Neuronal stem cell (in vitro differentiated cells): ENCODE measurements at places on chromosomes 3 and 15.

GRCh38 chr3:30649572-30650318 is 43.3 kb downstream of the TGFBR2 start:
- no peak overlapping the region for H3K27ac ChIP-seq
- H3K4me3 ChIP-seq = no peak overlapping the region
- no peaks in the 10 kb centered on the region for H3K27me3 ChIP-seq
- H3K36me3 ChIP-seq = peaks cover 96% of the 10 kb centered on the region
- H3K4me1 ChIP-seq = peaks cover 6% of the 10 kb centered on the region
- DNase-seq = no peak

DNA sequence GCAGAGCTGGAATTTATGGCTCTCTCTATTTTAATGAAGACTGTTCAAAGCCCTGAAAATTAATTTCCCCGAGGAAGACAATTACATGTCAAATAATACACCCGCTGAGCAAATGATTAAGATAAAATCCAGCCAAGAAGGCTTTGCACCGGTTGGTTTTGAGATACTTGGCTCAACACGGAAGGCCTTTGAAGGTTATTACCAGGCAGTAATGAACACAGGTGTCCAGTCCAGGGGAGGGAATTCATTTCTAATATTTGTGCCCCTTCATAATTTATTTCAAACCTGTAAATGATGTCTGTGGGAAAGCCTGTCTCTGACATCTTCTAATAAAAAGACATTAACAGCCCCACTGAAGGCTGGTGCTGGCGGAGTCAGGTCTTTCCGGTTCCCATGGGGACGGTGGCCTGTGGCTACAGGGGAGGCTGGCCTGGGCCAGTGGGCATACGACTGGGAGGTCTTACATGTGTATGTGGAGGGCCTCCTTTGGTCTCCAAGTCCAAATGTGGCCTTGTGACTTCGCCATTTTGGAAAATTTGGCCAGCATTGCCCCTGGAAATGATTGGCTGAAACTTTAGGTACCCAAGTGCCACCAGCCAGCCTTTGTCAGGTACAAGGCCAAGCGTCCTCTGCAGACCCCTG is 49.9 kb upstream of the IQSEC1 start:
- H3K27ac ChIP-seq = no peak overlapping the region
- H3K36me3 ChIP-seq = no peaks in the 10 kb centered on the region
- no peak overlapping the region for H3K4me3 ChIP-seq
- no peak for DNase-seq

GRCh38 chr3:63937661-63938651 is 25.8 kb upstream of the SCAANT1 start:
- no peaks in the 10 kb centered on the region for H3K27me3 ChIP-seq
- H3K4me3 ChIP-seq = no peak overlapping the region
- no peak for DNase-seq
- H3K36me3 ChIP-seq = peaks cover 26% of the 10 kb centered on the region
- no peaks in the 10 kb centered on the region for H3K4me1 ChIP-seq

- H3K27ac ChIP-seq = no peak overlapping the region
- H3K27me3 ChIP-seq = peaks cover 5% of the 10 kb centered on the region
- H3K4me1 ChIP-seq = no peaks in the 10 kb centered on the region
- H3K36me3 ChIP-seq = no peaks in the 10 kb centered on the region
Observed at GRCh38 chr15:31206386-31207181, 105.1 kb upstream of the TRPM1 start.

DNA sequence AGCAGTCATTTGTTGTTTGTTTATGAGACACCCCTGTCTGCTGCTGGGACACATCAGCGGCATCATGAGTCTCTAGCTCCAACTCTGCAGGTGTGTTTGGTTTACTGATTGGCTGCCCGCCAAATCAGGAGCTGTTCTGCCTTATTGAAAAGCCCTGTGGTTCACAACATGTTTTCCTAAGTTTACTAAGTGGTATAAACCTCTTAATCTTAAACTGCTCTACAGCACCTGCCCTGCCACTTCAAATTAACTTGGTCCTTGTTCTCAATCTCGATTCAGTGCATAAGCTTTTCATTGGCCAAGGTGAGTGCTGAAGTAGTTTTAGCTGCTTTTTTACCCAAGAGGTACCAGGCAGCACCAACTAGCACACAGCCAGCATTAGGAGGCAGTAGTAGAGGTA is 77.8 kb upstream of the WDR72 start:
- no peaks in the 10 kb centered on the region for H3K36me3 ChIP-seq
- no peaks in the 10 kb centered on the region for H3K27me3 ChIP-seq
- H3K4me3 ChIP-seq = no peak overlapping the region
- H3K27ac ChIP-seq = no peak overlapping the region
- H3K4me1 ChIP-seq = no peaks in the 10 kb centered on the region

DNA sequence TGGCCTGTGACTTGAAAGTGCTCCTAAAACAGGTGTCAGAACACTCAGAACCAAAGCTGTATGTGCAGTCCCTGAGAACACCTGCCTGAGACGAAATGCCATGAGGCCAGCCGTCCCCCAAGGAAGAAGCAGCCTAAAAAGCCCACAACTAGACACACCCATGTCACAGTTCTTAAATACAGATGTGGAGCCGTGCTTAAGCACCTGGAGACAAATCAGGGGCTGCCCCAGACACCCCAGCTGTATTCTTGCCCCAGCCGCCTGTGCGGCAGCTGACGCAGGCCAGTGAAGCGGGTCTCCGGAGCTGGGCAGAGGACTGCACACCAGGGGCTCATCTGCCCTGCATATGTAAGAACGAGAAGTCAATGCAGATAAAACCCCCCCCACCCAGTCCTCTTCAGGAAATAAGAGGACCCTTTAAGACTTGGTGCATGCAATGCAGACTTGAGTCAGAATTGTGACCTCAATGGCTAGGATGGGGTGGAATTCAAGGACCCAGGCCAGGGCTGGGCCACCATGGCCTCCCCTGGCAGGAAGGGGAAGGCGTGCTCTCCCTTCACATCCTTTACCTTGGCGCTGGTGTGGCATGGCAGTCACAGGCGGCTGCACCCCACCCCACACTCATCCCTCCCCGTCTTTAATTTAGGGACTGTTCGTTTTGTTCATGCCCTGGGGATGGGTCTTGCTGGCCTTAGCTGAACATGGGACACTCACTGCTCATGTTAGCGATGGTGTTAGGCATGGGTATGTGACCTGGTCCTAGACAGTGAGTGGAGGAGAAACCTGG is 27.7 kb upstream of the PLXNA1 start:
- H3K4me3 ChIP-seq = no peak overlapping the region
- no peak overlapping the region for H3K27ac ChIP-seq
- H3K27me3 ChIP-seq = no peaks in the 10 kb centered on the region
- H3K36me3 ChIP-seq = no peaks in the 10 kb centered on the region
- H3K4me1 ChIP-seq = peaks cover 5% of the 10 kb centered on the region

- no peak overlapping the region for H3K4me3 ChIP-seq
- no peak overlapping the region for H3K27ac ChIP-seq
- no peaks in the 10 kb centered on the region for H3K36me3 ChIP-seq
- no peaks in the 10 kb centered on the region for H3K4me1 ChIP-seq
- DNase-seq = no peak
Observed at GRCh38 chr15:56894601-56895000, 23.8 kb upstream of the TCF12 start.

DNA sequence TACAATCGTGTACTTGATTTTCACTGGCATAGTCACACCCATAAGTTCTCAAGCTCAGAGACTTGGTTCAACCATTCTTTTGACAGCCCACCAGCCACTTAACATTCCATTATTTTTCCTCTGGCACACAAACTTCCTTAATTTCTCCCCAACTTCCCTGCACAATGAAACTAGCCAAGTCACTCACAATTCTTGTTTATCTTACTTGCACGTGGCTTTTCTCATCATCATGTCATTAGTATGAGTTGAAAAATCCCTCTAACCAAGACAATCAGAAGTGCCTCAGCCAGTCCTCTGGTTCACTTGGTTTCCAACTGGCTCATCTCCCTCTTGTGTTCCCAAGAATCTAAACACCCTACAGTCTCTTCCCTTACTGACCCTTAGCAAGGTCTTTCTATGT is 110.5 kb upstream of the PTPRG start:
- DNase-seq = no peak
- H3K27me3 ChIP-seq = no peaks in the 10 kb centered on the region
- no peak overlapping the region for H3K27ac ChIP-seq
- H3K4me3 ChIP-seq = no peak overlapping the region
- no peaks in the 10 kb centered on the region for H3K36me3 ChIP-seq
- peaks cover 5% of the 10 kb centered on the region for H3K4me1 ChIP-seq

GRCh38 chr3:9951962-9952805 is at the start of gene PRRT3:
TSS of gene PRRT3 (minus strand) at chr3:9952408. CDS start at chr3:9950115, 2,293 bp downstream.
- H3K27ac ChIP-seq = no peak within 1 kb of the TSS
- DNase-seq = peak; percentile 48
- H3K4me1 ChIP-seq = no peaks in the 10 kb centered on the region
- peak within 1 kb of the TSS; percentile 66 for H3K4me3 ChIP-seq
- H3K27me3 ChIP-seq = no peaks in the 10 kb centered on the region

- DNase-seq = no peak
- H3K27ac ChIP-seq = no peak overlapping the region
- H3K4me3 ChIP-seq = no peak overlapping the region
- peaks cover 54% of the 10 kb centered on the region for H3K36me3 ChIP-seq
- H3K4me1 ChIP-seq = no peaks in the 10 kb centered on the region
- H3K27me3 ChIP-seq = no peaks in the 10 kb centered on the region
Observed at GRCh38 chr3:156694536-156694935, 20.1 kb downstream of the TIPARP start.

- no peak overlapping the region for H3K4me3 ChIP-seq
- peaks cover 3% of the 10 kb centered on the region for H3K4me1 ChIP-seq
Observed at GRCh38 chr15:90071220-90071807, 31.0 kb downstream of the IDH2 start.

- no peaks in the 10 kb centered on the region for H3K36me3 ChIP-seq
- H3K27ac ChIP-seq = no peak overlapping the region
- H3K4me1 ChIP-seq = peaks cover 23% of the 10 kb centered on the region
- no peak overlapping the region for H3K4me3 ChIP-seq
- no peaks in the 10 kb centered on the region for H3K27me3 ChIP-seq
Observed at GRCh38 chr3:125140818-125141595, 71.5 kb downstream of the SLC12A8 start.

DNA sequence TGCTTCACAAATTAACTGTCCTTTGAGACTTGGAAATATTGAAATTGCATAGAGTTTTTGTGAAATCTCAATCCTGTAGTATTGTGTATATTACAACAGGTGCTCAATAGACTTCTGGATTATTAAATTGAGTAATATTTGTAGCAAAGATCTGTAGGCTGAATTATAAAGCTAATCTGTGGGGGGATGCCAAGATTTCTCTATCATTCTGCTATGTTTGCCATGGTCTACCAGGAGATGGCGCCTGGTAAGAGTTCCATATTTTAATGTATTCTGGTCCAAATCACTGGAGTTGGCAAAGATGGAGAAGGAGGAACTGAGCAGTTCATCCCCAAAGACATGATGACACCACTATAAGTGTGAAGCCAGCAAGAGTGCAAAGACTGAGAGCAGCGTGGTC is 340.9 kb upstream of the TPRG1 start:
- DNase-seq = no peak
- no peaks in the 10 kb centered on the region for H3K4me1 ChIP-seq
- H3K36me3 ChIP-seq = no peaks in the 10 kb centered on the region
- no peak overlapping the region for H3K4me3 ChIP-seq
- no peaks in the 10 kb centered on the region for H3K27me3 ChIP-seq

- H3K4me3 ChIP-seq = no peak overlapping the region
- no peak overlapping the region for H3K27ac ChIP-seq
- no peaks in the 10 kb centered on the region for H3K27me3 ChIP-seq
- H3K36me3 ChIP-seq = no peaks in the 10 kb centered on the region
- H3K4me1 ChIP-seq = no peaks in the 10 kb centered on the region
Observed at GRCh38 chr3:153577059-153577736, 415.2 kb downstream of the RAP2B start.

- no peak overlapping the region for H3K4me3 ChIP-seq
- DNase-seq = no peak
- H3K36me3 ChIP-seq = no peaks in the 10 kb centered on the region
- H3K27me3 ChIP-seq = no peaks in the 10 kb centered on the region
- no peaks in the 10 kb centered on the region for H3K4me1 ChIP-seq
Observed at GRCh38 chr3:145326666-145327065, 834.3 kb downstream of the PLOD2 start.

GRCh38 chr3:41050144-41050543 is 149.2 kb upstream of the CTNNB1 start:
- H3K27me3 ChIP-seq = no peaks in the 10 kb centered on the region
- H3K4me3 ChIP-seq = no peak overlapping the region
- DNase-seq = no peak

DNA sequence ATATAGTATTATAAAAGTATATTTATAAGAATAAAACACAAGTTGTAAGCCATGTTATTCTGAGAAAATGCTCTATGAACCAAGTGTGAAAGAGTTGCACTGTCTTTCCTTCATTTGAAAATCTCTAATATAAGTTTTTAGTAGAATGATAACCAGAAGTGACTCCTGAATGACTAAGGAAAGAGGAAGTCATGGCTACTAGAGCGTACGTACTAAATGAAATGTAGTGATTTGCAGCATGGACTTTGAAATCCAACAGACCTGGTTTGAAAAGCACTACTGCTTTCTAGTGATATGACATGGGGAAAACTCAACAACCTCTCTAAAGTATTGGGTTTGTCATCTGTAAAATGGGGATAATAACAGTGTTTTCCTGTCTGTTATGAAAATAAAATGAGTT is 10.3 kb upstream of the DNAJC13 start:
- H3K27ac ChIP-seq = no peak overlapping the region
- H3K27me3 ChIP-seq = no peaks in the 10 kb centered on the region
- H3K4me3 ChIP-seq = no peak overlapping the region

DNA sequence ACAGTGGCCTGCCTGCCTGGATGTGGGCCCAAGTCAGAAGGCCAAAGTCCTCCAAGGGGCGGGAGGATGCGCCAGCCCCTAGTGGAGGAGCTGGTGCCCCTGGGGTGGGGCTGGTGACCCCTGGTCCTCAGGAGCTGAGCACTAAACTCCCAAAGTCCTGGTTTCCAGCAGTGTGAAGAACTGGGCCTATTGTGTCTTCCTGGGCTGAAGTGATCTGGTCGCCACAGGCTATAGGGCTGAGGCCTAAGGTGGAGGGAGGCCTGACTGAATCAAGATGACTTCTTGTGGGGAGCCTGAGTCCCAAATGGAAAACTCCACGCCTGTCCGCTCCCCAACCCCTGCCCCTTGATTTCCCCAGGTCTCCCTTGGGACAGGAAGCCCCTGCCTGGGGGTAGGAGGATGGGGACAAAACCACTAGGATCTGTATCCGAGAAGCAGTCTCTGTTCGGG is 753 bp upstream of the FES start:
- H3K4me3 ChIP-seq = no peak overlapping the region
- peaks cover 13% of the 10 kb centered on the region for H3K4me1 ChIP-seq
- DNase-seq = no peak
- H3K36me3 ChIP-seq = peaks cover 12% of the 10 kb centered on the region
- H3K27ac ChIP-seq = peak overlapping the region; percentile 24
- no peaks in the 10 kb centered on the region for H3K27me3 ChIP-seq

DNA sequence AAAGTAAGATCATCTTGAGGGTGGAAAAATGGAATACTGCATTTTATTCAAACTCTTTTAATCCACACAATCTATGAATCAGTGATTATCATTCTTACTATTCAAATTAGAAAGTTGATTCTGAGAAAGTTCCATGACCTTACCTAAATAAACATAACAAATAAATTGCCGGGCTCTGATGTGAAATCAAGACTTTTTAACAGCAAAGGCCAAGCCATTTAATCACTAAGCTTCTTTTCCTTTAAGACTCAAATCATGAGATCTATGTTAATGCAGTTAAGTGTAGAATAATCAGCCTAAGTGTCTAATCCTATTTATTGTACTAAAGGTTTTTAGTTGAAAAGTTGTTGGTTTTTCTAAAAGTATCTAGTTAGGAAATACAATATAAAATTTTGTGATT is 857.0 kb downstream of the SI start:
- DNase-seq = no peak
- H3K4me1 ChIP-seq = no peaks in the 10 kb centered on the region
- H3K36me3 ChIP-seq = no peaks in the 10 kb centered on the region
- no peaks in the 10 kb centered on the region for H3K27me3 ChIP-seq
- no peak overlapping the region for H3K27ac ChIP-seq
- no peak overlapping the region for H3K4me3 ChIP-seq
